ENCODE measurements at places on chromosomes 5 and 9.

DNA sequence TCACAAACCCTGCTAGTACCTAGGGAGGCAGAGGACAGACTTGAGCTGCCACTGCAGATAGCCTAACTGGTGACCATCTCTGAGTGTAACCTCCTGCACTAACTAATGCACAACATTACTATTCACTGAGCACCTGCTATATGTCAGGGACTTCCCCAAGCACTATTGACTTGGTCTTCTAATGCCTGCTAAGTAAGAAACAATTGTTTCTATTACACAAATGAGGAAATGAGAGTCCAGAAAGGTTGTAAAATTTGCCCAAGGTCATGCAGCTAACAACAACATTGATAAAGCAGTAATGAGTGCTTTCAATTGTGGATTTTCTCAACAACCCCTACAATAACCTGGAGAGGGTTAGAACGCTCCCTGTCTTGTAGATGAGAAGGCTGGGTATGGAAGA, 183.7 kb downstream of the ZNF462 start:
- no peak for DNase-seq

DNA sequence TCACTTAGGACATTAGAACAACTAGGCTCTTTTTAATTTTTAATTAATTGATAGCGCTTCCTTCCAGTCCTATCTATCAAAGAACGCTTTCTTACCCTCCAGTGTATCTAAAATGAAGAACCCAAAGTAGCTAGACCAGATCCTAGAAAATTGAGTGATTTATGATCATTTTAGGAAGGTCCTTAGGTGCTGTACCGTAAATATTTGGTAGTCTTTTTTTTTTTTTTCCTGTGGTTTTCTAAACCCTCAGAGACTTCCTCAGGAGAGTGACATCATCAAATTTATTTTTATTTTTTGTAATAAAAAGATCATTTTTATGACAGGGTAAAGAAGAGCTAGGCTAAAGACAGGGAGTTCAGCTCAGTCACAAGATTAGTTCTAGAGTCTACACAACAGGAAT, 197.4 kb downstream of the WDR70 start:
- DNase-seq = no peak

GRCh38 chr9:19375538-19375937, 4.5 kb downstream of the RPS6 start:
- peak; percentile 66 for DNase-seq

GRCh38 chr5:26482076-26482809, 556.1 kb downstream of the CDH9 start:
- DNase-seq = peak; percentile 0

DNA sequence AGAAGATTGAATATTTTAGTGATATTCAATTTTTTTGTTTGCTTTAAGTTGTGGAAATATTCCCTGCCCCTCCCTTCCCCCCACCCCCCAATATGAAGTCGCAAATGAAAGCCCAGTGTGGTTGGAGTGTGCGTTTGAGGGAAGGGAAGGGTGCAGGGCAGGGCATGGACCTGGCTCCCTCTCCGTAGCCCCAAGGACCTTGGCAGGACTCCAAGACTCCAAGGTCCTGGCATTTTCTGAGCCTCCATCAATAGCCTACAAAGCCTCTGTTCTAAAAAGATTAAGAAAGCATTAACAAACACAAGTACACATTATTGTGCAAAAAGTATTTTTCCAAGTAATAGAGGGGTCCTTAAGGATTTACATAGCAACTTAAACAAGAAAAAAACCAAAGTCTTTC, 38.8 kb upstream of the PTPN3 start:
- DNase-seq = no peak

DNA sequence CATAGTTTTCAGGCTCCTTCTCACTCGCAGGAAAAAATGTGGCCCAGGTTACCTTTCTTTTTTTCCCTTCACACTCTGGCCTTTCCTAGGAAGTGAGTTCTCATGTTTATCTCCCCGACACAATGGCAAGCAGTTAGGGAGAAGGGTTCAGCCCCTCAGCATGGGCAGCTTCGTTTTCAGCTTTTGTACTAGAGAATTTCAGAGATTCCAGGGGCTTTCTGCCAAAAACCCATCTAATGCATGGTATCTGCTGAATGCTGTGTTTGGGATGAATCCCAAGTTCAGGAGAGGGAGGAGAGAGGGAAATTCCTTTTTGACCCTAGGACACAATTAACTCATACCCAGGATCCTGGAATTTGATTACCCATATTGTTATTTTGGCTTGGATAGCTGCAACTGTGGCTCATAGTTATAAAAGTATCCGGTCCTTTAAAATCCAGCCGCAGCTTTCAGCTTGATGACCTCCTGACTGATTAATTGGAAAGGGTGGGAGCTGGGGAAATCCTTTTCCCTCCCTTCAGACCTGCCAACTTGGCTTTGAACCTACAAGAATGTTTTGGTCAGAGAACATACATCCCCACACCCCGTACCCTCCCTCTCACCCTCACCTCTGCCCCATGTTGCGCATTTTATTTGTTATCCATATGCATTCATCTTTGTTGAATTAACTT, 78.4 kb downstream of the TMEM252 start:
- DNase-seq = no peak

Data from RKO (cell line).